ENCODE measurements at places on chromosomes 16 and 17.

GRCh38 chr17:68497885-68498319 is 14.3 kb upstream of the PRKAR1A start:
- no peak for DNase-seq

DNA sequence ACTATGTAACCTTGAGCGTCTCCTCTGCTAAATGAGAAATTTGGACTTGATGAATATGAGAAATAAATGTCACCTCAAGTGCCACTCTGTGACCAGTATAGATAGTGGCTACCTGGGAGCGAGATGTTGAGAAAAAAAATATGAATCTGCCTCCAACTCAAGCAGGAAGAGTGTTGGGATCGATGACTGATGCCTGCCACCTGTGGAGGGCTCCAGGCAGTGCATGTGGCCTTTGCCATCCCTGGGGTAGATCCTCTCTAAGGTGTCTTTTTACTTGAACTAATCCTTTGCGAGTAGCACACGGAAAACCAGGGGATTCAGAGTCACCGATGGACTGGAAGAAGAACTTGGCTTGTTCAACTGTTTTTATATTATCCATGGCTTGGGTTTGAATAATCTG is 9.4 kb downstream of the CCDC182 start:
- DNase-seq = no peak

DNA sequence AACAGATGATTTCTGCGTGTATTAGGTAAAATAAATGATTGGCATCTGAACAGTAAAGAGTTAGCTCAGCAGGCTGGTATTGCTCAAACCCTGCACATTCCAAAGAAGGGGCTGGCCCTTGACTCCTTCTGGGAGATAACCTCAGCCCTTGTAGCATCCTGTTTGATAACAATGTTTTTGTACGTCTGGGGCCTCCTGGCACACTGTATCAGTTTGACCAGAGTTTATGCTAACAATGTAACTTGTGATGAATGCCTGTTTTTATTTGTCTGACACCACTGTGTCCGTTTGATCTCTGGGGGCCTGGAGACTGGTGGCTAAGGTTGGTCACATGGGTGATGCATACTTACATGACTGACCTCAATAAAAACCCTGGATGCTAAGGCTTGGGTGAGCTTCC is 43.8 kb upstream of the NDRG4 start:
- DNase-seq = no peak

DNA sequence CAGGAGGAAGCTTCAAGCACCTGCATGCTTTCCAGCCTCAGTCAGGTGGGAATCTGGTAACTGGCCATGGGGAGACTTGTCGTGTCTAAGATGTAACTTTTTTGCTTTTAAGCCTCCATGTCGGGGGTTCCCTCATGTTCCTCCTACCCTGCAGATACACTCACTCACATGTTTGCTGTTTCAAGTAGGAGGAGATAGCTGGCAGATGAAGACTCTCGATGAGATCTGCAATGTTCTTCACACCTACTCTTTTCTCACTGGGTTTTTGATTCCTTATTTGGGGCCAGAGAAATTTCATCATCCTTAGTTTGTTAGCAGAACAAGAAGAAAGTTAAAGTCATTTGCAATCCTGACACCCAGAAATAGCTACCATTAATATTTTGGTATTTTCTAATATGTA is 24.7 kb downstream of the UTP4 start:
- DNase-seq = no peak

GRCh38 chr16:57054338-57054737 is 38.0 kb upstream of the CPNE2 start:
- no peak for DNase-seq

- DNase-seq = no peak
Observed at GRCh38 chr16:66154801-66155200, 211.7 kb upstream of the CDH5 start.

DNA sequence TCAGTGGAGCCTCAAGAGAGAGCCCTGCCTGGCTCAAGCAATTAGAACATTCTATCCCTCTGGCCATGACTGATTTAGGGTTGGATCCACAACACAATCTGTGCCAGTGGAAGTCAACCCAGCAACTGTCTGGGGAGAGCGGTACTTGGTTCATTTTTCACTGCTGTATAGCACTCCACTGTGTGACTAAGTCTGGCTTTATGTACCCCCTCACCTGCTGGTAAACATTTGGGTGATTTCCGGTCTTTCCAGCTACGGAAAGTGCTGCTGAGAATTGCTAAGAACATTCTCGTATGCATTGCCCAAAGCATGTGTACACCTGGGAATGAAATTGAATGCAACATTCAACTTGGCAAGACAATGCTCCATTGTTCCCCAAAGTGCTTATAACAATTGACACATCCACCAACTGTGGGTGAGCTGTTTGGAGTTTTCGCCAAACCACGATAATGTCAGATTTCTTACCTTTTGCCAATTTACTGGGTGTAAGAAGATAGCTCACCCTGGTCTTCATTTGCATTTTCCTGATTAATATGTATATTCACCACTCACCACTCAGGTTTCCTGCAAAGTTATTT is 63.5 kb upstream of the MED9 start:
- DNase-seq = no peak

- no peak for DNase-seq
Observed at GRCh38 chr17:14080847-14081251, 11.5 kb downstream of the COX10 start.

DNA sequence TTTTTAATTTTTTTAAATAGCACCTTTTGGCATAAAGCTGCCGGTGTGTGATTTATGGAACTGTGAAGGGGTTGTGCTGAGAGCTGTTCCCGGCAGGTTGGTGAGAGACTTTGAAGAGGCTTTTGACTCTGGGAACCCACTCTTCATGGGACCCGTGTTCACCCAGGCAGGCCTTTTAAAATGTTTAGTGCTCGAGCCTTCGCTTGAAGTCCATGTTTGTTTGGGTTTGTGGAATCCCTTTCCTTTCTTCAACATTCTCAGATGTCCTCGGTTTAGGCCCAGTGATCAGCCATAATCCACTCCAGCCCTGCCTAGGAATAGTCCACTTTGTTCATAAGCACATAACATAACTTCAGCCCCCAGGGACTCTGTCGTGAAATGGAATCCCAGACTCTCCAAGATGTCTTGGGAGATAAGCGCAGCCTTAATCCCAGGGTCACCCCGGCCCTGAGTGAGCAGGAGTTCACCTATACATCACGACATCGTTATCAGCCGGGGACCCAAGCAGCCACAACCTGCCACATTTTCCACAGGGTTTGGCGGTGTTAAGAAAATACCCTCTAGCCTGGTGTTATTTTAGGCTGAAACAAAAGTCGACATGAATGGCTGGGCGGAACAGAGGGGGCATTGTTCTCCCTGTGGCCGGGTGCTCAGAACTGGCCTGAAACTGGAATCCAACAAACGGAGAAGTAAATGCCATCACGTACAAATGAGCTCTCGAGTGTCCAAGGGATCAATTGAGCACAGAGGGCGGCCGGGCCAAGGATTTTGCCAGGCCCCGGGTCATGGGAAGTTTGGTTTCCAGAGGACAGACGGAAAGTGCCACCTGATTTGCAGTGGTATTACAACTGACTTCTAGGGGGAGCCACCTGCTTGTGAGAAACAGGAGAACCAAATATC is 145.7 kb upstream of the IRX3 start:
- peak; percentile 18 for DNase-seq

DNA sequence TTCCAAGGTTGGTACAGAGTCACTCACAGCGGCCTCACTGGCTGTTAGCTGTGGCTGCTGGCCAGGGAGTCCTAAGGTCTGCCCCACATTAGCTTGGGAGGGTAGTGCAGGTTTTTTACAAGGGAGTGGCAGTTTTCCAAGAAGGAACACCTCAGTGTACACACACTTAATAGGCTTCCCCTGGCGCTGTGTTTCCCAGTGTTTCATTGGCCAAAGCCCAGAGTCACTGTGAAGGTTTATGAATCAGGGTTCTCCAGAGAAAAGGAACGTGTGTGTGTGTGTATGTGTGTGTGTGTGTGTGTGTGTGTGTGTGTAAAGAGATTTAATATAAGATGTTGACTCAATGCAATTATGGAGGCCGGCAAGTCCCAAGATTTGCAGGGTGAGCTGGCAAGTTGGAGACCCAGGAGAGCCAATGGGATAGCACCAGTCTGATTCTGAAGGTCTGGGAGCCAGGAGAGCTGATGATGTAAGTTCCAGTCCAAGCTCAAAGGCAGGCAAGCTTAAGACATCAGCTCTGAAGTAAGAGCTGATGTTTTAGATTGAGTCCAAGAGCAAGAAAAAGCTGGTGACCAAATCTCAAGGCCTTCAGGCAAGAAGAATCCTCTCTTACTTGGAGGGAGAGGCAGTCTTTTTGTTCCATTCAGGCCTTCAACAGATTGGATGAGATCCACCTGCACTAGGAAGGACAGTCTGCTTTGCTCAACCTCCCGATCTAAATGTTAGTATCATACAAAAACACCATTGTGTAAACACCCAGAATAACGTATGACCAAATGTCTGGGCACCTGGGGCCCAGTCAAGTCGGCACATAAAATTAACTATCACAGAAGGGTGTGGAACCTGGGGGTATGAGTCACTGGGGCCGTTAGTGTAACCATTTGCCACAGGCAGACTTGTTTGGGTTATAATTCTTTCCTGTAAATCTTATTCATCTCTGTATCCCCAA is 206.8 kb downstream of the PRKCA start:
- no peak for DNase-seq

DNA sequence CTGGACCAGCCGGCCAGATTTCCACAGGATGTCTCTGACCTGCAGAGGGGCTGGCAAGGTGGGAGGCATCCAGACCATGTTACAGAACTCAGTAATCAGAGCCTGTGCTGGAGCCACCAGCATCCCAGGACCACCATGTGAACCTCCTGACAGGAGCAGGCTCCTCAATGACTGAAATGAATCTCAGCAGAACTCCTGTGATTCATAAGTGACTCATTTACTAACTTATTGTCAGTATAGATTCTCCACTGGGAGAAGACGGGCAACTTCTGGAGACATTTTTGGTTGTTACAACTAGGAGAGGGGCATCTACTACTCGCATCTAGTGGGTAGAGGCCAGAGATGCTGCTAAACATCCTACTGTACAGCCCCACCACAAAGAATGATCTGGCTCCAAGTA is 3.1 kb upstream of the WWOX start:
- DNase-seq = no peak

DNA sequence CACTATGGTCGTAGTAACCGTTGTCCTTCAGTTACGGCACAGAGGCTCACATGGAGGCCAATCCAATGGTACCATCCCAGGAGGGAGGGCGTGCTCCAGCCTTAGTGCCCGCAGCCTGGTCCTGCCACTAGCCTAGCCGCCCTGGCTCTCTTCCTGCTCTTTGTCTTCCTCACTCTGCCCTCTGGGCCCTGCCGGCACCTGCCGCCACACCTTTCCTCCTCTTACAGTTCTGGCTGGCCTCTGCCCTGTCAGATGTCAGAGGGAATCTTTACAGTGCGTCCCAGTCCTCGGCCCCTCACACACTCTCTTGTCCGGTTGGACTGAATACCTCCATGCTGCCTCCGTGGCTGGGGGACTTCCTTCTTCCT is 23.4 kb downstream of the GINS2 start:
- DNase-seq = no peak

DNA sequence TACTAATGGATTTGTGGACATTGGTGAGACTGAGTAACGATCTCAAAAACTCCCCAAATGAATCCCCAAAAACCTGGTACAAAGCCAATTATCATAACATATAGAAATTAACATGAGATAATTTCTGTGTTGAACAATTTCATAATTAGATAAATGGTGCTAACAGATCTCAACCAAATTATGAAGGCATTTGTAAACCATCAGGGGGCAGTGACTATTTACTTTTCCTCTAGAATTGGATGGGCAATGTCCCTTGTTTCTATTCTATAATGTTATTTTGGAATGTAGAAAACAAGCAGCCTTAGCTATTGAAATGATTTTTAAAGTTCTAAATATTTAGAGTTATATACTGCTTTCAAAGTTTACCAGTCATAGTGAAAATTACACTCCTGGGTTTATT is 57.8 kb downstream of the MYH10 start:
- no peak for DNase-seq

GRCh38 chr16:26905336-26905735 is 161.4 kb upstream of the C16orf82 start:
- no peak for DNase-seq

DNA sequence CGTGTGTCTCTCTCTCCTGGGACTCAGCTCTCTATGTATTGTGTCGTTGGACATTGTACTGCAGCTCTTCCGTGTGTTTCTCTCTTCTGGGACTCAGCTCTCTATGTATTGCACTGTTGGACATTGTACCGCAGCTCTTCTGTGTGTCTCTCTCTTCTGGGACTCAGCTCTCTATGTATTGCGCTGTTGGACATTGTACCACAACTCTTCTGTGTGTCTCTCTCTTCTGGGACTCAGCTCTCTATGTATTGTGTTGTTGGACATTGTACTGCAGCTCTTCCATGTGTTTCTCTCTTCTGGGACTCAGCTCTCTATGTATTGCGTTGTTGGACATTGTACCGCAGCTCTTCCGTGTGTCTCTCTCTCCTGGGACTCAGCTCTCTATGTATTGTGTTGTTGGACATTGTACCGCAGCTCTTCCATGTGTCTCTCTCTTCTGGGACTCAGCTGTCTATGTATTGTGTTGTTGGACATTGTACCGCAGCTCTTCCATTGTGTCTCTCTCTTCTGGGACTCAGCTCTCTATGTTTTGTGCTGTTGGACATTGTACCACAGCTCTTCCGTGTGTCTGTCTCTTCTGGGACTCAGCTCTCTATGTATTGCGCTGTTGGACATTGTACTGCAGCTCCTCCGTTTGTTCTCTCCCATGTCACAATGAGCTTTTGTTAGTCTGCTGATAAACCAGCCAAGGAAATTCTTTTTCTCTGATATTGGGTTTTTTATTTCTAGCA is 84.8 kb downstream of the RPTOR start:
- DNase-seq = no peak

DNA sequence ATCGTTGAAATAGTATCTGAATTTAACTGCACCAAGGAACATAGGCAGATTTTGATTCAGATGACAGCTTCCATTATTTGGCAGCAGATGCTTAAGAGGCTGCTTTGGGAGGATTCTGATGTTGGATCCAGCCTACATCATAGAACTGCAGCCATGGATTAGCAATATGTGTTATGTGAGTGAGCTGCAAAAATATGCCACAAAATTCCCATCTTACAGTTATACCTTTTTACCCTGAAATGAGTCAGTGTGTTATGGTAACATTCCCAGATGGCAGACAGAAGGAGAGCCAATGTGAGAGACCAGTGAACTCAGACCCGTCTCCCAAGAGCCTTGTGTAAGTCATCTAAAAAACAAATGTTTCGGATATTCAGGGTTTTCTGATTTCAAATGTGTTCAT is 206.1 kb downstream of the CDH13 start:
- DNase-seq = no peak

- DNase-seq = no peak
Observed at GRCh38 chr16:75556431-75556950, 439 bp upstream of the TMEM231 start.

- DNase-seq = no peak
Observed at GRCh38 chr16:51816929-51817328, 665.9 kb upstream of the SALL1 start.

DNA sequence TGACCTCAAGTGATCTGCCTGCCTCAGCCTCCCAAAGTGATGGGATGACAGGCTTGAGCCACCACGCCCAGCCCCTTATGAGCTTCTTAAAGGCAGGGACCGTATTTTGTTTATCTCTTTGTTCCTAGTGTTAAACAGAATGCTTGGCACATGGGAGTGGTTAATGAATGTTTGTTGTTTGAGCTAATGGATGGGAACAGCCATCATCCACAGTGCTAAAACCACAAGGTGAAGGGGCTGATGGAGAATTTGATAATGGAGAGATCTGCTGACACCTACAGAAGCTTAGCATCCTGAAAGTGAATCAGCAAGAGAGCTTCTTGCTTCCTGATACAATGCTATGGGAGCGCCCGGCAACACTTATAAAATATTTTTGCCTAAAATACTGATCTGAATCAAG is 8.6 kb upstream of the CDH1 start:
- no peak for DNase-seq

- no peak for DNase-seq
Observed at GRCh38 chr16:24988129-24988518, 27.0 kb downstream of the ARHGAP17 start.

All from substantia nigra (tissue), 51 donors.